ENCODE measurements at places on chromosomes 6 and 20.

GRCh38 chr6:169950558-169950957, 199.1 kb downstream of the ERMARD start:
- DNase-seq, result no peak

GRCh38 chr6:106966229-106966628, 8.3 kb downstream of the CD24 start:
- DNase-seq, result no peak

GRCh38 chr6:142485256-142485655, 183.4 kb downstream of the ADGRG6 start:
- no peak for DNase-seq

DNA sequence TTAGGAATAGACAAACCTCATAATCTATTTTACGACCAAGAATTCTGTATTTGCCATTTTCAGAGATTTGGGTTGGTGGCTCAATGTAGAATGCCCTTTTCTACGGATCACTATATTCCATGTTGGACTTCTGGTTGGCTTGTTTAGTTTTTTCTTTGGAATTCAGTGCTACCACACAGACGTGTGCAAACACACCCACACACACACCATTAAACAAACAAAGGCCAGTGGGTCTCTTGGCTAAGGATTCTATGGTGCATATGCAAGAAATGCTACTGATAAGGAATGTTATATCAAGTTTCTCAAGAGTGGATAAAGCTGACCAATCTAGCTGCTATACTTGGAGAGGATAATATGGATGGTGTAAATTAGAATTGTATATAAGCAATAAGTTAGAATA, 8.0 kb downstream of the ABT1 start:
- DNase-seq, result no peak

- DNase-seq, result no peak
These were observed 270.8 kb downstream of the CDKAL1 start for GRCh38 chr6:20805021-20805420.

- no peak for DNase-seq
These were observed 6.3 kb upstream of the PPP1R16B start for GRCh38 chr20:38799203-38799602.

DNA sequence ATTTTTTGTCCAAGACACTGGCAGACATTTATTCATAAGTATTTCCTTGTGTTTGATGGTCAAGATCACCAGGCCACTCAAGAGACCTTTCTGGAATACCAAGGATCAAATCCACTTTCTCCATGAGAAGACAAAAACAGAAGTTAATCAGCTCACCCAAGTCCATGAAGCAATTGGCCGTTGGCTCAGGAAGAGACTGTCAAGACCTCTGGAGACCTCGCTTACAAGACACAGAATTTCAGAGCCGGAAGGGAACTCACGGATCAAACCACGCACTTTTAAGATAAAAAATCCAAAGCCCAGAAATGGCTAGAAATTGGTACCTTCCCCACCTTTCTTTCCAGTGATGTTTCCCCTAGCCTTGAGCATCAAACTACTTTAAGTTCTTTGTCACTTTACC, 3.3 kb downstream of the TRERF1 start:
- DNase-seq, result no peak

DNA sequence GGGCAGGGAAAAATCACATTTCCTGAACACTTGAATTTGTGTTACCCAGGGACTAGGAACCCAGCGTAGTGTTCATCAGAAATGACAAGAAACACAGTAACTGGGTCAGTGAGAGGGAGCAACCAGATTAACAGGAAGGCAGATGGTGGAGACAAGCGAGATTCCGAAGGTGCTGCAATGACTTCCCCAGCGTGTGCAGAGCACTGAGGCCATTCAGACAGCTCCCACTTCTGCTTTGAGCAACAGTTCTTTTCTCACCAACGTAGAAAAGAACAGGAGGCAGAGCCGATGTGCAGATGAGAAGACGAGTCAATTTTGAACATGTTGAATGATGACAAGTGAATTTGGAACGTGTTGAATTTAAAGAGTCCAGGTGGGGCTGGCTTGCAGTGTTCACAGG, 63.1 kb upstream of the IFNGR1 start:
- DNase-seq, result no peak

DNA sequence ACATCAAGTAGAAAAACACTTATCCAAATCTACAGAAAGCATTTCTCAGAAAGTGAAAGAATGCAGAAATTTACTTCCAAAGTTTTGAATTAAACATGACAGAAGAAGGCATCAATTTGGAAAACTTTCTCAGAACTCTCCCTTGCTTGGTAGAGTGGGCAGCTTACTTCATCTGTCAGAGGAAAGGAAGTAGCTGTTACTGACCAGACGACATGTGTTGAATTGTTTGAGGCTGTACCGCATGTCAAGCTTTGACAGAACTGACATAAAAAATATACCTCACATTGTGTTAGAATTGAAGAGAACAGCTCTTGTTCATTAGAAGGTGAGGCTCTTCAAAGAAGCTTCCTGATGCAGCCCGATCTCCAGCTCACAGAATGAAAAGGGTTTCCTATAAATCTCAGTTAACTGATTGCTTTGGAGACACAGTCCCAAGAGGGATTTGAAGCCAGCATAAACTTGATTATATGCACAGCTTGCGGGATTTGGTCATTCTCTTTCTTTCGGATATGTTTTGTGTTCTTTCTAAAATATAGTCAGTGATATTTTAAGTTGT, 190.7 kb downstream of the PLCB1 start:
- DNase-seq, result no peak

- no peak for DNase-seq
These were observed 1.5 kb upstream of the TNXB start for GRCh38 chr6:32110632-32111031.

- no peak for DNase-seq
These were observed 46.3 kb upstream of the SRPK1 start for GRCh38 chr6:35967076-35967774.

DNA sequence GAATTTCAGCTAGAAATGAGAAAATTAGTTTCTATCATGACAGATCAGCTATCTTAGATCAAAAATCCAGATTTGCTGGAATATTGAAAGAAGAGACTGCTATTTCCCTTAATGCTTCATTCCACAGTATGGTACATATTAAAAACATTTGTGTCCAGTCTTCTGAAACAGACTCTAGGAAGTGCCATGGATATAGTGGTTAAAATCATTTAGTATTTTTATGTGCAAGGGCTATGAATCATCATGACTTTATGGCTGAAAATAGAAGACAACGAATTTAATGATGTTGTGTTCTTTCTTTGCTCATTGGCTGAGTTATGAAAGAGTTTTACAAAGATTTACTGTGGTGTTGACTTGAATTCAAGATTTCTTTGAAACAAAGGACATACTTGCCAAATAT, 146.6 kb downstream of the ANKRD60 start:
- DNase-seq, result no peak

GRCh38 chr20:10110151-10110550, 75.4 kb downstream of the ANKEF1 start:
- no peak for DNase-seq

GRCh38 chr20:33649201-33649681, 12.9 kb upstream of the C20orf144 start:
- DNase-seq, result no peak

- DNase-seq, result no peak
These were observed 258.5 kb downstream of the KHDC1L start for GRCh38 chr6:72966628-72967280.

GRCh38 chr6:33914645-33915044, 110.8 kb upstream of the MLN start:
- peak; percentile 22 for DNase-seq

Measured in activated CD4-positive, alpha-beta T cell treated with anti-CD3 and anti-CD28 coated beads for 24 hours (primary cell).